ENCODE measurements at places on chromosomes 2 and 18.

DNA sequence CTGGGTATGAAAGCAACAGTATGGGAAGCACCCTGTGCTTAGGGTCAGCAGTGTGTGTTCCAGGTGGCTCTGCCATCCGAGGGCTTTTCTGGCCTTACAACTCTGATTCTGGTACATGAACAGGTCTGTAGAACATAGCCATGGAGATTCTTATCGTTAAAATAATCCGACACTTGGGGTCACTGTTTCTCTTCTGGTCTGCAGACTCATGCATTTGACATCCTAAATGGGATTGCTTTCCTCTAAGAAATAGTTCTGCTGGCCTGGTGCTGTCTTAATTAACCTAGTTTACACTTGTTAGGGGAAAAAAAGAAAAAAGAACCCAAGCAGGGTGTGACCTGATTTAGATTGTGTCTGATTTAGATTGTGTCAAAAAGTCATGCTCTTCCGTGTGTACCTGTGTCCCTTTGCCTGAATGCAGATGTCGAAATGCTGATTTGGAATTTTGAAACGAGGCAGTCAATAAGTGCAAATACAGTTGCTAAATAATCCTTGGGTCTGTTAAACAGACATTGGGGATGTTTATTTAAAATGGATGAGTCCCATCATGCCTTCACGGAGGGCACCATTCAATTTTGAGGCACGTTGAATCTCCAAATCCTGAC is 59.6 kb downstream of the TRPM8 start:
- DNase-seq = no peak

- DNase-seq = no peak
Observed at GRCh38 chr2:149184991-149185390, 145.4 kb upstream of the LYPD6 start.

DNA sequence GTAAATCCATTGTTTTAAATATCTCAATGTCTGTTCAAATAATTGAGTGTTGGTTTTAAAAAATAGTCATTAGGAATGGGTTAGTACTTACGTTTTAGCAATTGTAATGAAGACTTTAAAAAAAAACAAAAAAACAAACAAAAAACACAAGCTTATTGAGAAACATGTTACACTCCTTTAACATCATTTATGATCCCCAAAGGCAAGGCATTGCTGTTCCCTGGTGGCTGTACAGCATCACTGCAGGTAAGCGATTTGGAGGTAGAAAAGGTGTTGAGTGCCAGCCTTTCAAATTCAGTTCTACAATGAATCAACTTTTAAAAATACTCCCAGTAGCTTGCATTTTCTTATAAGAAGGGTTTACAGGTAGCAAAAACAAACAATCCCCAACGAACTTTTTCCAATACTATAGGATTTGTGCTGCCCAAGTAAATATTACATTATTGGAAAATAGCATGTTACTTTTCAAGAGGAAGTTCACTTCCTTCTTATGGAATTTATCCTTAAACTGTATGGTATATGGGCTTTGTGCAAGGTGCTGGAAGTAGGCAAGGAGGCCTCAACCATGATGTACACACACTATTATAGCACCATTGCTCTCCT is 27.5 kb downstream of the CNRIP1 start:
- DNase-seq = no peak

- DNase-seq = no peak
Observed at GRCh38 chr2:196504788-196505187, 134.7 kb upstream of the CCDC150 start.

DNA sequence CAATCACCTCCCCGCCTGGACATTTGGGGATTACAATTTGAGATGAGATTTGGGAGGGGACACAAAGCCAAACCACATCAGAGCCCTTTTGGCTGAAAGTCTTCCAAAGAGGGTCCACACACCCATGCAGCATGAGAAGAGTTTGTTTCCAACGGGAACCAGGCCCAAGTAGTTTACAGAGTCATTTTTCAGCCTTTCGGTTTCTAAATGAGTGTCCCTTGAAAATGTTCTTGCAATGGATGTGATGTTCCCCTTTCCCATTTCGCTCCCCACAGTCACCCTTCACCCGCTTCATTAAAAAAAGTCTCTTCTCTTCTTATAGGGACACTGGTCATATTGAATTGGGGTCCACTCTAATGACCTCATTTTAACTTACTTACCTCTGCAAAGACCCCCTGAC is 157.4 kb downstream of the ARL4C start:
- DNase-seq = no peak

DNA sequence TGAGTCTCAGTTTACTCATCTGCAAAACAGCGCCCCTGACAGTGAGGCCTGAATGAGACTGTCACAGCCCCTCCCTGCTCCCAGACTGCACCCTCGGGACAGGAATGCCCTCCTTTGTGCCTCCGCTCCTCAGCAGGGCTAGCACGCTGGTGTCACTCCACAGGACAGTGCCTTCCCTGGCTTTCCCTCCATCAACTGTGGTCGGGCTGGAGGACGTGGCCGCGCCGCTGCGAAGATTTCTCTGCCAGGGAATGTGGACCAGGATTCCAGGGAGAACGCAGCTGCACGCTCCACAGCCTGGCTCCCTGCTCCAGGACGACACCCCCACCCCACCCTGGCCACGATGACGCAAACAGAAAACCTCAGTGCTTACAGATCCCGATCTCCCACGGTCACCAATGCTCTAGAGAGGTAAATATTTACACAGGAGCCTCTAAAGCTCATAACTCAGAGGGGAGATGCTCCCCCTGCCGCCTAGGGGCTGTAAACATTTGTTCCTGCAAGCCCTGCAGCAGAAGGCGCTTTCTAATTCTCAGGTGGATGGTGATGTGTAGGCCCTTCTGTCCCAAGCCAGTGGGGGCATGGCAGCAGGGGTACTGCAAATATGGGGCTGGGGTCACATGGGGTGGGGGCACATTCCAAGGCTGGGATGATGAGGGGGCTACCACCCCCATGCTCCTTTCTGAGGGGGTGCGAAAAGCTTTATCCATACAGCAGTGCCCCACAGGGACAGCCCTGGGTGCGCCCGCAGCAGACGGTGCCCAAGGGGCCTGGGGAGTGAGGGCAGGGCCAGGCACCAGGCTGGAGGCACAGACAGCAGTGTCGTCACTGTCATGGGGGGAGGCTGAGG is 12.4 kb downstream of the HS6ST1 start:
- no peak for DNase-seq

- DNase-seq = no peak
Observed at GRCh38 chr2:182980115-182980514, 58.1 kb downstream of the NCKAP1 start.

- peak; percentile 38 for DNase-seq
Observed at GRCh38 chr2:230411570-230412370, 4.2 kb upstream of the SP100 start.
